Astrocyte of the hippocampus (primary cell): ENCODE measurements at places on chromosomes 4 and X.

DNA sequence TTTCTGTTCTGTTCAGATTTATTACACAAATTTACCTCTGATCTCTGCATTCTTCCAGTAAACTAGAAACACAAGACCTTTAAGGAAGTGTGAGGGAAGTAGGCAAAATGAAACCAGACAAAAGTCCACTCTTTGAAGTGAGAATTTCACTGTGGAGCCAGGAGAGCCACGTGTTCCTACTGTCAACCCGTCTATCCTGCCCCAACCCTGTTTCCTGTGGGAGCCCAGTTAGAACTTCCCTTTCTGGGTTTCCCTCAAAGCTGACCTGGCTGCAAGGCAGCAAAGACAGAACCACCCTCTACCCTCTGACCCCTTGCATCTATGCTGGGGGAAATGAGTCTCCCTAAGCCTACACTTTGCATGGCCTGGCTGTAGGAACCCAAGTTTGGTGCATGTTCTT, 40.0 kb downstream of the TMEM144 start:
- no peak for DNase-seq

- DNase-seq = peak; percentile 61
These were observed 18.8 kb upstream of the SYNPO2 start for GRCh38 chr4:118869808-118870342.

DNA sequence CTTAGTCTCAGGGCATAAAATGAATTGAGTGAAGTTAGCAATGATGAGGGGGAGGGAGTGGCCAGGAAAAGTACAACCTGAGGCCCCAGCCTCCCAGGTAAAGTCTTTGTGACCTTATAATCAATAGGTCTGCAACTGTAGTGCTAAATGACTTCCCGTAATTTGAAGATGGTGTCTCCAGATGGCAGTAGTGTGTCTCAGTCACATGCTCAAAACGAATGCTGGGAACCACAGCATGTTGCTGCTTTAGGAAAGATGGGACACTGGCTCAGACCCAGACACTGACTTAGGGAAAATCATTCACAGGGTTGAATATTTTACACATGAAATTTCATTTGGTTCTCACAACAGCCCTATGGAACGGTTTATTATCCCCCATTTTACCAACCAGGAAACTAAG, 10.3 kb downstream of the SRPX2 start:
- peak; percentile 14 for DNase-seq

DNA sequence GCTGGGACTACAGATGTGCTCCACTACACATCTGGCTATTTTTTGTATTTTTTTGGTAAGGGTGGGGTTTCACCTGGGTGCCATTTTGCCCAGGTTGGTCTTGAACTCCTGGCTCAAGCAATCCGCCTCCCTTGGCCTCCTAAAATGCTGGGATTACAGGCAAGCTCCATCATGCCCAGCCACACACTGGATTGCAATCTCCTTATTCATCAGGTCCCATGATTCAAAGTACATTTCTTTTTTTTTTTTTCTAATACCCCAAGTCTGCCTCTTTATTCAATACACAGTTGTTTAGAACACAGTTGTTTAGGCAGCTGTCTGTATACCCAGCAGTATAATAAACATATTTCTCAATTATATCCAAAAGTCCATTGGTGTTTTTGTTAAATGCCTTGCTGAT, 130.3 kb upstream of the ARSJ start:
- DNase-seq = no peak

DNA sequence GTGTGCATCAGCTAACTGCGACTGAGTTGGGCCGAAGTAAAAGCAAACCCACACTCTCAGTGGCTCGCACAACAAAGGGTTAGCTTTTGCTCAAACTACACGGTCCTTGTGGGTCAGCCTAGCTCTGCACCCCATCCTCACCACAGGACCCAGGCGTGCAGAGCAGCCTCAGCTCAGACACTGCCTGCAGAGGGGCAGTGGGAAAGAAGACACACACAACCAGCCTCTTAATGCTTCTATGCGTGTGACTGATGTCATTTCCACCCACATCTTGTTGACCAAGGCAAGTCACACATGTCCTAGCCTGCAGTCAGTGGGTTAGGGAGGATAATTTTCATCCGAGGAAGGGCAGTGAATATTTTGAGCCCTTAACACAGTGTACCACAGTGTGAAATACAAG, 40.5 kb downstream of the HMGB2 start:
- DNase-seq = no peak
